Muscle of back (tissue), 13 donors: ENCODE measurements at places on chromosomes 3 and 15.

GRCh38 chr15:71182522-71182921 lies 67.3 kb downstream of the THSD4 start:
- no peak for DNase-seq

GRCh38 chr3:14224895-14225294 lies 46.3 kb downstream of the LSM3 start:
- DNase-seq: no peak

GRCh38 chr15:40328751-40329150 lies 5.3 kb downstream of the INAFM2 start:
- no peak for DNase-seq

GRCh38 chr3:143627336-143627735 lies 220.9 kb downstream of the SLC9A9 start:
- DNase-seq: no peak

- no peak for DNase-seq
These were observed 36.7 kb downstream of the SRP14 start for GRCh38 chr15:40002295-40002694.

GRCh38 chr3:127819086-127819485 lies 3.2 kb downstream of the MGLL start:
- no peak for DNase-seq

- DNase-seq: no peak
These were observed at the start of gene CRABP1 for GRCh38 chr15:78340231-78341056. Gene CRABP1, plus strand, starts transcription at chr15:78340353. Its CDS starts 76 bp downstream, at chr15:78340429.

GRCh38 chr15:76193934-76194333 lies 117.3 kb downstream of the ETFA start:
- no peak for DNase-seq

DNA sequence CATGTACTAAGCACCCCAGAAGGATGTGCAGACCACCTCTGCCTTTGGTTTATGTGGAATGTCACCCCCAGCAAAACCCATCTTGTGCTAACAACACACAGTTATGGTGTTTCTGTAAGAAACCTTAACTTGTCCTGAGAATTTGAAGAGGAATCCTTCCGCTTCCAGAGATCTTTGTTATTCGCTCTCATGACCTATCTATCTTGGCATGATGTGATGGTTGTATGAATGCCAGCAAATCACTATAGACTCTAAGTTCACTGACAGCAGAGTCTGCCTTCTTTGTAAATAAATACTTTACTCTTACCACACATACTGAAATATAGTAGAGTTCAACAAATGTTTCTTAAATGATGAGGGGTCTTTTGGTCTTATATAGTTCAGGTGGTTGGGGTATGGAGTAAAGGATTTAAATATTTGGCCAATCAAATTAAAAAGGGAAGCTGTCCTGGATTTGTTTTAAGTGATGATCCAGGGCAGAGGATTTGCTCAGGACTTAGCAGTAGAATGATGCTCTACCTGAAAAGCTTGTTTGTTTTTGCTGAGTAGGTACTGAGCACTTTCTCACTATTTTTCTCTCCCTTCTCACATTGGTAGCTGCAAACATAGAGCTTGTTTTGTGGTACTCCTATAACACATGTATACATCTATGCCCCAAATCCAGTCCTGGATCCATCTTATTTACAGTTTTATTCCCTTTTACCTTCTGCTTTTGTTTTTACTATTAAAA lies 27.9 kb upstream of the RTP1 start:
- no peak for DNase-seq

DNA sequence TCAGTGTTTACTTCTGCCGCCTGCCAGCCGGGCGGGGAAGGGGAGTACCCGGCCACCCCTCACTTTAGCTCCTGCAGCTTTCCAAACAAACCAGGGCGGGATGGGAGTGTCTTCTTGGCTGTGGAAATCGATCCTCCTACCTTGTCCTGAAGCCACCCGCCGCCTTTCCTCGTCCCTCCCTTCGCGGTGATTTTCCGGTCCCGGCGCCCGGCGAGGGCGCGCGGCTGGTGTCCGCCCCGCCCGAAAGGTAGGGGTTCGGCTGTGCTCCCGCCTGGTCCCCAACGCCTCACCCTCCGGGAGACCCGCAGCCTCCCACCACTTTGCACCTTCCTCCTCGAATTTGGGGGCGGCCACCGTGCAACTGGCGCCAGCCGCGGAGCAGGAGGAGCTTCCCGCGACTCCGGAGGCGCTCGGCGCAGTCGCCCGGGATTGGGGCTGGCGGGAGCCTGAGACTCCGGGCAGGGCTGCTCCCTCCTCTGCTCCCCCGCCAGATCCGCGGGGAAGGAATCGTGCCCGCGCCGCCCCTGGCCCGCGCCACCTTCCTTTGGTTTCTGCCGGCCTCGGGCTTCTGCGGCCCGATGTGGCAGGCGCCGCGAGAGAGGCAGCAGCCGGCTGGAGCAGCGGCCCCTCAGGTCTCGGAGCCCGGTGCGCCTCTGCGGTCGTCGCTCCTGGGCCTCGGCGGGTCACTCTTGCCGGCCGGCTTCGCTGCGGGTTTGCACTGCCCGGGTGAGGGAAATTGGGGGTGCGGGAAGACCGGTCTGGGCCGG lies 30.7 kb upstream of the ST3GAL6 start:
- DNase-seq: peak; percentile 45

DNA sequence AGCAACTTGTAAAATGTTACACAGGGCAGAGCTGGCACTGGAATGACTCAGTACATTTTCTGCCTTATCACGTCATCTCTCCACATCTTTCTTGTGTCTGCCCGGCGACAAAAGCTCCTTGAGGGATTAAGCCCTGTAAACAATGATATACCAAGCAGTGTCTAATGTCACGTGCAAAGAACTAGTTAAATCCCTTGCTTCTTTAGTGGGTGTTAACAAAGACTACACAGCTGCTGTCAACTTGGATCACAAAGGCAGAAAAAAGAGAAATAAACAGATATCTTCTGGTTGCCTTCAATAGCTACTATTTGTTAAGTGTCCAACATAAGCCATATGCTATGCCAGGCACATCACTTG lies 48.1 kb upstream of the FRMD4B start:
- DNase-seq: no peak

DNA sequence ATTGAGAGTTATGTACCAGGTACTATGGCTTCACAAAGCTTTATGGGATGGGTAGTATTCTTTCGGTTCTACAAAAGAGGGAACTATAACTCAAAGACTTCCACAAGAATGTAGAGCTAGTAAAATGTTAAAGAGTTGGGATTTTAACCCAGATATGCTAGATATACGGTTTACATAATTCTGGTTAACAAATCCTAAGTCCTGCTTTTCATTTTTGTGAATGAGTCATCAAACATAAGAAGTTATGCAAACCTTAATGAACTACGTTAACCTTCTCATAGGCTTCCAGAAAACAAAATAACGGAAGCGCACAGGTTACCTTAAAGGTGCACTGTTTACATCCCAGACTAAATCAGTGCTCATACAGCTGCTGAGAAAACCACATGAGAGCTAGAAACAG lies 1049.3 kb downstream of the MCTP2 start:
- no peak for DNase-seq

DNA sequence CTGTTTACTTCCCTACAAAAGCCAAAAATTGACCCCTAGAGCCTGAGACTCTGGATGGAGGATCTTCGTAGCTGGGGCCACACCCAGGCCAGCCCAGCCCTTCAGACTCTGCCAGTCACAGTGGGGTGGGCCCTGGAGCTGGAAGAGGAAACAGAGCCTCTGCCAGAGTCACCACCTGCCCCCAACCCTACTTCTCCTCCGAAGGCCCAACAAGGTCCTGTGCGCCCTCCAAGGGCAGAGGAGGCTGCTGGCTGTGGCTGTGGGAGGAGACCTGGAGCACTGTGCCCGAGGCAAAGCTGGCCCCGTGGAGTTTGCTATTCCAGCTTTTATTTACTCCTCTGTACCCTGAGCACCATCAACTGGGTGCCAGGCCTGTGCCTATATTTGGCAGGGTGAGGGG lies 19.0 kb downstream of the CISH start:
- no peak for DNase-seq

GRCh38 chr3:52172262-52172757 lies 18.1 kb upstream of the POC1A start:
- no peak for DNase-seq

DNA sequence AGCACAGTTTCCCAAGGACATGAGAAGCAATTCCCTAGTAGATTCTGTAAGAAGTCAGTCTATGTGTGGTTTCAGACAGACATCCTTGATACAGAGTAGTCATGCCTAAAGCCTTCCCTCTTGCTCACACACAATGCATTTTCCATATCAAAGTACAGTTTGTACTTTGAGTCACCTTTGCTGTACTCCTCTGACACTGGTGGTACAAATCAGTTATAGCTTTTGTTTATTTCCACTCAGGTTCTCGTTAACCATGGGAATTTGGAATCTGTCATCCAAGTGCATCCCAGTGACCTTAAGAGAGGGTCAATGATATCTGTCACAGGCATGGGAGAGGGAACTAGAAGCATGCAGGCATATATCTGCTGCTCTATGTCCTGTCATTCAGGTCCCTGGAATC lies 3.6 kb upstream of the GNB4 start:
- no peak for DNase-seq
